ENCODE measurements at places on chromosomes 6 and 20. TPM values are rescaled to one million over a fixed set of nuclear protein-coding genes. Genes with fewer than 3 reads are reported as not detected.

DNA sequence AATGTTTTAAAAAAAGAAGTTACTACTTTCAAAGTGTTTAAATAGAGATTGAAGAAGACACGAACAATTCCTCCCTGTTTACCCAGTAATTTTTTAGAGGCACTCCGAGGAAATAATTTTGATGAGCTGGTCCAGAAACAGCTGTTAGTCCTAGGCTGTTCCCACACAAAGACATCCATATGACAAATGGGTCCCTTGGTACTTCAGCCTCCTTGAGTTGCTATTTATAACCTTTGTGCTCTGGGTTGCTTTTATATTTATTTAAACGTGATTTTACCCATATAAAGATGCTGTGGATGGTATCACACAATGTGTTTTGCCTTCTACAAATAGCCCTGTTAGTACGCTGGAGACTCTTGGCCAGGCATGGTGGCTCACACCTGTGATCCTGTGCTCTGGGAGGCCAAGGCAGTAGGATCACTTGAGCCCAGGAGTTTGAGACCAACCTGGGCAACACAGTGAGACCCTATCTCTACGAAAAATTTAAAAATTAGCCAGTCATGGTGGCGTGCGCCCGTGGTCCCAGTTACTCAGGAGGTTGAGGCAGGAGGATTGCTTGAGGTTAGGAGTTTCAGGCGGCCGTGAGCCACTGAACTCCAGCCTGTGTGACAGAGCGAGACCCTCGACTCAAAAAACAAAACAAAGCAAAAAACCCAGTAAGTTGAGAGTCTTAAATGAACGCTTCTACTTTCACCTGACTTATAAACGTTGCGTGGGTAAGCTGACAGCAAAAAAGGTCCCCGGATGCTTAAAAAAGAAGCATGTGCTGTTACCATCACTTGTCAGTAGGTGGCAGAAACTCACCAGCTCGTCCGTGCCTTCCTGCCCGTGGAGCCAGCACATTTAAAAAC, 56.9 kb upstream of the ARMH2 start:
- peak; percentile 49 for DNase-seq

- no peak for DNase-seq
Measured at GRCh38 chr20:51760905-51761546, 7.2 kb downstream of the ATP9A start.

- peak; percentile 68 for DNase-seq
Measured at GRCh38 chr6:170152124-170152926, 138.6 kb downstream of the DLL1 start.

MCHR2 gene
- total RNA-seq, result not detected
